Muscle of back (tissue), 13 donors: ENCODE measurements at places on chromosomes 1 and 21. TPM values are rescaled to one million over a fixed set of nuclear protein-coding genes. Genes with fewer than 3 reads are reported as not detected.
A peak's percentile ranks its signal among the peaks of the same experiment; 100 is the strongest.

DNA sequence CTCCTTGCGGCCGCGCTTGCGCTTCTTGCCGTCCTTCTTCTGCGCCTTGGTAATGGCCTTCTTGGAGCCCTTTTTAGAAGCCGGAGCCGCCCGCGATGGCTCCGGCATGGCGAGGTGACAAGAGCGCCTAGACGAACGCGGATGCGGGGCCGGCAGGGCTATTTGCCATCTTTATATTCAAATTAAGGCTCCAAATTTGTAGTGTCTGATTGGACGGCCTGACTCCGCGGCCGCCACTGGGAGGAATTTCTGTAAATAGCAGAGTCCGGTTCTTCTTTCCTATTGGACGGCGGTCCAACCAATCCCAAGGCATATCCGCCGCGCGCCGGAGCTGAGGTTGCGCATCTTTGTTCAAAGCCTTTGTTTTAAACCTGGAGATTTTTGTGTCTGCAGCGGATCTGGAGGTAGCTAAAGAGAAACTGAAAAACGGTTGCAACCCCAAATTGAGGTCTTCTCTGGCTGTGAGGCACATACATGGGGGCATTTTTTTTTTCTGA lies 22.6 kb upstream of the RNF187 start:
- DNase-seq, result peak; percentile 79

DNA sequence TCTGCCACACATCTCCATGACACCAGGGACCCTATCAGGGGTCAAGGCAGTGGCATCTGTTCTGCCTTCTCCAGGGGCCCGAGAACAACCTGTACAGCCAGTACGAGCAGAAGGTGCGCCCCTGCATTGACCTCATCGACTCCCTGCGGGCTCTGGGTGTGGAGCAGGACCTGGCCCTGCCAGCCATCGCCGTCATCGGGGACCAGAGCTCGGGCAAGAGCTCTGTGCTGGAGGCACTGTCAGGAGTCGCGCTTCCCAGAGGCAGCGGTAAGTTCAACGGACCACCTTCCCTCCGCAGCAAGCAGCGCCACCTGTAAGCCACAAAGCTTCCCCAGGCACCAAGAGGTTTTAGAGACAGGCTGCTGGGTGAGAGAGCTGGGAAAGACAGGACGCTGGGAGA lies 15.9 kb downstream of the MX2 start:
- no peak for DNase-seq

EPHB2 gene
- polyA plus RNA-seq, result 23.2 TPM

DNA sequence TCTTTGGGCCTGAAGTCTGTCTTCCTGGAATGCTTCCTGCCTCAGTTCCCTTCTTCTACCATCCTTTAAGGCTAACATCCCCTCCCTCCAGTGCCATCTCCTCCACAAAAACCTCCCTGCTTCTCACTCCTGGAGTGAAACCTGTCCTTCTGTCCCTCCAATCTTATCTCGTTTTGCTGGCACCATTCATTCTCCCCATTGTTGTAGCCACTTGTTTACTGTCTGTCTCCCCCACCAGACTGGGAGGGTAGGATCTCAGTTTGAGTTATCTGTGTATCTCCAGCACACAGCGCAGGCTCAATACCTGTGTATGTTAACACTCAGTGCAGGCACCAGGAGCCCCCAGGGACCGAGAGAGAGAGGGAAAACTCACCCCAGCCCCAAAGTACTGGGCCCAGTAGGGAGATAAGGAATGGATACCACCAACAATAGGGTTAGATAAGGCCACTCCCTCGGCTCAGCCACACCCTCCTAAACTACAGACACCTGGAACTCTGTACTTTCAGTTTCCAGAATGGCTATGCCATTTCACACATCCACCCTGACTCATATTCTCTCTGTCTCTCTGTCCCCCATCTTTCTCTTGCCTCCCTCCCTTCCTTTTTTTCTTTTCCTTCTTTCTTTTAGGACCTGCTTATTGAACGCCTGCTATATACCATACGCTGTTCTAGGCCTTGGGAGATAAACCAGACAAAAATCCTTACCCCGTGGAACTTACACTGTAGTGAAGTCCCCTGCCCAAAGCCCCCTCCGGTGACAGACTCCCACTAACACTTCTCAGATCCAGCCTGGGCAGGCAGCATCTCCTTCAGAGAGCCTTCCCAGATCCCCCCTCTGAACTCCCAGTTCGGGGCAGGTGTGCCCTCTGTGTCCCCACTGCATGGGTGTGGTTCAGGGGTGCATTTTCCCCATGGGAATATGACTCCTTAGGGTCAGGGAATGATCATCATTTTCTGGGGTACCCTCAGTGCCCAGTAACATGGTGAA lies 3.3 kb upstream of the SSBP3 start:
- no peak for DNase-seq

- peak; percentile 78 for DNase-seq
Measured at GRCh38 chr21:44792702-44793591, 8.7 kb downstream of the UBE2G2 start.

DNA sequence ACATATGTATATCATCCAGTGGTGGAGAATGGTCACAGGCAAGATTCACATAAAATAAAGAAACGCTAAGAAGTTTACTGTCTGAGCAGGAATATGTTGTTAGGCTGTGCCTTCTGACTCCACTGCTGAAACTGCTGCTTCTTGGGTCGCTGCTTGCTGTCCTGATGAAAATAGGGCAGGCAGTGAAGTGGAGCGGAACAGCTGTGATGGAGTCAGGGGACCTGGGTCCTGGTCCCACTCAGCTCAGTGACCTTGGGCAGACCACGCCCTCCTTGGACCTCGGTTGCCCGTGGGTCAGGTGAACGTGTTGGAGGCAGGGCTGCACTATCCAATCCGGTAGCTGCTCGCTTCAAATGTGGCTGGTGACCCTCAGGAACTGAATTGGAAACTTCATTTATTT lies 33.4 kb upstream of the IFFO2 start:
- no peak for DNase-seq

PTGER3 gene
- polyA plus RNA-seq, result 2.5 TPM

DNA sequence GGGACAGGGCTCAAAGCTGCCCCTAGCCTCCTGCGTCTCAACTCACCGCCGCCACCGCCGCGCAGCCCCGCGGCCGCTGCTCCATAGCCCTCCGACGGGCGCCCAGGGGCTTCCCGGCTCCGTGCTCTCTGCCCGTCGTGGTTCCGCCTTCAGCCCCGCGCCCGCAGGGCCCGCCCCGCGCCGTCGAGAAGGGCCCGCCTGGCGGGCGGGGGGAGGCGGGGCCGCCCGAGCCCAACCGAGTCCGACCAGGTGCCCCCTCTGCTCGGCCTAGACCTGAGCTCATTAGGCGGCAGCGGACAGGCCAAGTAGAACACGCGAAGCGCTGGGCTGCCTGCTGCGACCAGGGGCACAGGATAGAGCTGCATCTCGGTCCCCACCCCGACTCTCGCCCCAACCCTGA lies at the start of gene TNFRSF25:
TSS of gene TNFRSF25 (minus strand) at position 151 of the 400 bp plus-strand sequence. CDS start at position 85, 66 bp downstream.
- no peak for DNase-seq

SLAMF8 gene
- polyA plus RNA-seq, result not detected

DNA sequence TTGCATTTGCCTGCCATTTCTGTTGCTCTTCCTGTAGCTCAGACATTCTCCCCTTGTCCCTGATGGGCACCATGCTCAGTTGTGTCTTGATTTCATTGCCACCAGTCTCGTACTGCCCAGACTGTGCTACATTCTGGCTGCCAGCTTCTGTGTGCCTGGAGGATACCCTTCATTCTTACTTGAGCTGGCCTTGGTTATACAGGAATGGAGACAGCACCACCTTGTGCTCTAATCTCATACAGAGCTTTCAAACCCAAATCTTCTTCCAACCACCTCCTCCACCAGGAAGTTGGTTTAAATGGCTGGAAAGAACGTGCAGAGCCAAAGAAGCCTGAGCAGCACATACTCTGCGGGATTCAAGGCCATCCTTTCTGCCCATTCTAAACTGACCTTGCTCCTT lies 165.3 kb downstream of the SLC35F3 start:
- DNase-seq, result no peak

GRCh38 chr1:204211046-204211445 lies 2.7 kb downstream of the GOLT1A start:
- DNase-seq, result no peak

- DNase-seq, result no peak
Measured at GRCh38 chr1:110051262-110051648, 16.8 kb downstream of the STRIP1 start.

TMEM240 gene
- 3.6 TPM for polyA plus RNA-seq

DNA sequence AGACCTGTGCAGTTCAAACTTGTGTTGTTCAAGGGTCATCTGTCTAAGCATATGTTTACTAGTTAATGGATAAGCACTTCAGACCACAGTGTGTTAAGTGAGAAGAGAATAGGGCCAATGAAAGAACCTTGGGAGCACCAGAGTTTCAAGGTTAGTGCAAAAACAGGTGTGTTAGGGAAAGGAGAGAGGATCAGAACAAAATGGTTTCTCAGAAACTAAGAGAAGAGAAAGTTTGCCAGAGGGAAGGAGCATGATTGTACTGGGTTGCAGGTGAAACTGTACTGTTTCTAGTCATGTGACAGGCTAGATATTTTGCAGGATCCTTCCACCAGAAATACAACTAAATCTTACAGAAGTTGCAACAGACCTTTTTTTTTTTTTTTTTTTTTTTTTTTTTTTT lies 23.3 kb downstream of the RPRD2 start:
- DNase-seq, result no peak

DNA sequence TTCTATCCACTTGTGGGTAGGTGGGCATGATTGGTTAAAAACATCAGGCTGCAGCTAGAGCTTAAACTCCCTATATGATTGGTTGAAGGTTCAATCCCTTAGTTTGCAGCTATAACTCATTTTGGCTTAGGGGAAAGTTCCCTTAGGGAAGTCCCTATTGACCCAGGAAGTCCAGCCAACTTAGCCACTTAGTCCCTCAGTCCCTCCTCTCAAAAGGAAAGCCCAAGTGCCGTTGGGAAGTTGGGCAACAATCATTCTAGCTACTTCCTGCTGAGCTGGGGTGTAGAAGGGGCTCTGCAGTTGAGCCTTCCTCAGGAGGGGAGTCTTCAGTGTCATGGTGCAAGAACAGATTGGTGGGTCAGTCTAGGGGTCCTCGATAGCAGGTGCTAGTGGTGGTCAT lies 12.2 kb downstream of the MSTO1 start:
- no peak for DNase-seq

TCHHL1 gene
- polyA plus RNA-seq, result not detected

- no peak for DNase-seq
Measured at GRCh38 chr1:240562111-240562590, 49.8 kb downstream of the GREM2 start.

DNA sequence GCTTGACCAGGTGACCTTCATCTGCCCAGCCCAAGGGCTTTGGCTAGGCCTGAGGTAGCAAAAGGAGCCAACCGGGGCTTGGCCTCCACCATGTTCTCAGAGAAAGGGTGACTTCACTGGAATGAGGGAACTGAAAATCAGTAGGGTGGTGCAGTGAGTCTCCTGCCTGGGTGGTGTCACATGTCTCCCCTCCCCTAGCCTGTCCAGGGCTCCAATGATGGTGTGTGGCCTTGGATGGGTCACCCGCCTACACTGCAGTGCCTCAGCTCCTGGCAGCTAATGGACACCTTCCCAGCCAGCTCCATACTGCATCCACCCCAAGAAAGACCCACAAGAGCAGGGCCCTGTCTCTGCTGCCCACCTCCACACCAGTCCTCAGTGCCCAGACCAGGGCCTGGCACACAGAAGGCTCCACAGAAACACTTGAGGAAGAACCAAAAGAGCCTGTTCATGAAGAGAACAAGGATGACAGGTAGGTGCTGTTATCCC lies 678.7 kb downstream of the MATN1 start:
- no peak for DNase-seq

DNA sequence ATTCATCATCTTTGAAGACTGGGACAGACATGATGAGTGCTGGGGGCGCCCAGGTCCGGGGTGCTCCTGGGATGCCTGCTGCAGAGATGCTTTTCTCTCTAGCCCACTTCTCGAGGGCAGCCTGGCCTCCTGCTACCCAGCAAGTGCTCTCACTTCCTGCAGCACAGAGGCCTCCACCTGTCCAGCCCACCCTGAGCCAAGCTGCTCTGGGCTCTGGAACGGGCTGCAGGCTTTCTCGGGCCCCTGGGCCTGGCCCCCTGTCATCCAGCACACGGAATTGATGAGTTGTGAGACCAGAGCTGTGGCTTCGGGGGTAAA lies 469.5 kb upstream of the VAMP3 start:
- DNase-seq, result no peak

GRCh38 chr1:63861052-63861691 lies 87.4 kb downstream of the ROR1 start:
- no peak for DNase-seq

LDLRAD2 gene
- polyA plus RNA-seq, result 8.9 TPM

DNA sequence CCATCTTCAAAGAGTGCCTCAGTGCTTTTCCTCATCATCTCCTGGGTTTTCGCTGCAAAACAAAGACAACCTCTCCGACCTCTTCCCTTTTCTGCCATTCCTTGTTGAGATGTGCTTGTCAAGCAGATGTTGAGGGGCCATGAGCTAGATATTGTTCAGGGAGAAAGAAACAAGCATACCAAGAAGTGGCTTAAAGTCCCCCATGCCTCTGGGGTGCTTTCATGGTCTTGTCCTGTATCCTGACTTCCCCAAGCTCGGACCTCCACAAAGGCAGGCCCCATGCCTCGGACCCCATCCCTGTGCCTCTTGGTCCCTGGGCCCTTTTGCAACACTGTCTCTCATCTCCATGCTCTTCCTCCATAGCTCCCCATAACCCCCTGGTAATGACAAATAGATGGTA lies 103.8 kb downstream of the C1orf94 start:
- DNase-seq, result no peak

- DNase-seq, result no peak
Measured at GRCh38 chr1:25568834-25569596, 25.6 kb downstream of the LDLRAP1 start.

- DNase-seq, result no peak
Measured at GRCh38 chr1:175510914-175511313, 232.5 kb downstream of the TNR start.

DNA sequence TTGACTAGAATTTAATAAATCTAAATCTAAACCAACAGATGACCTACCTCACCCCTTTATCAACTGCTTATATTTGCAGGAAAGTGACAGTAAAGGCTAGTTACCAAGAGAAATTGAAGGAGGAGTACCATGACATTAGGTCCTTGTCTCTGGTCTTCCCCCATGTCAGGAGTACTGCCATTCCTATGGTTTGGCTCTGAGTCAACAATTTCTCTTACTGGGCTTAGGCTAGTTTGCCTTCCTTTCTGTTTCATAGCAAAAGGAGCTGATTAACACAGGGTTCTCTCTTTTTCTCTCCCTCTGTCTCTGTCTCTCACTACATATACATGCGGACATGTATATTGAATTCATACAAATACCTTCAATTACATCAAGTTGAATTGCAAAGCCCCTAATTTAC lies 579.9 kb downstream of the DPYD start:
- no peak for DNase-seq

SPRR2G gene
- not detected for polyA plus RNA-seq

- DNase-seq, result no peak
Measured at GRCh38 chr1:54653036-54653435, 11.4 kb downstream of the MROH7 start.

GRCh38 chr1:36874271-36875060 lies 159.8 kb downstream of the GRIK3 start:
- DNase-seq, result no peak

- DNase-seq, result no peak
Measured at GRCh38 chr1:43554444-43554992, 23.8 kb downstream of the PTPRF start.

- DNase-seq, result no peak
Measured at GRCh38 chr1:185074307-185074706, 28.9 kb downstream of the RNF2 start.

NR1I3 gene
- 1.2 TPM for polyA plus RNA-seq
